WTC11 (cell line): ENCODE measurements at places on chromosomes 5 and 9.

DNA sequence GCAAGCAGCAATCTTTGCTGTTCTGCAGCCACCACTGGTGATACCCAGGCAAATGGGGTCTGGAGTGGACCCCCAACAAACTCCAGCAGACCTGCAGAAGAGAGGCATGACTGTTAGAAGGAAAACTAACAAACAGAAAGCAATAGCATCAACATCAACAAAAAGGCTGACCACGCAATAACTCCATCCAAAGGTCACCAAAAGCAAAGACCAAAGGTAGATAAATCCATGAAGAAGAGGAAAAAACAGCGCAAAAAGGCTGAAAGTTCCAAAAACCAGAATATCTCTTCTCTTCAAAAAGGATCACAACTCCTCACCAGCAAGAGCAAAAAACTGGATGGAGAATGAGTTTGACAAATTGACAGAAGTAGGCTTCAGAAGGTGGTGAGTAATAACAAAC lies 23.4 kb downstream of the FRMD3 start:
- DNase-seq, result no peak

DNA sequence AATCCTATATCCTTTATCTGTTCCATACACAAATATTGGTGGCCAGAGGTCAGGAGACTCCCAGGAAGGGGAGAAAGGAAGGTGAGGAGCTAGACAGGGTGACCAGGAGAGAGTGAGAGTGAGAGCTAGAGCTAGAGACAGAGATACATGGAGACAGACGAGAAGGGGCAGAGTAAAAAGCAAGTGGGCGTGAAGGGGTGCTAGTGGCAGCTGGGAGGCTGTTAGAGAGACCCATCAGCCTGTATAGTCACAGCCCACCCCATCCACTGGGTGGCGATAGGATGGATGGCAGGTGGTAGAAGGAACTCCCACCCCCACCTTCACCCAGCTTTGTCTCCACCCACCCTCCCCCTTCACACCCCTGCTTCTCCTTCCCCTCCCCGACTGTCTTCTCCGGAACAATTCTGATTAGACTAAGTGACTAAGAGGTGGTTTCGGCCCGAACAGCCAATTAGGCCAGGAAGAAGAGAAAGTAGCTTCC lies 32.8 kb downstream of the PCDH1 start:
- peak; percentile 63 for DNase-seq

GRCh38 chr5:21774281-21774680 lies 1078.9 kb downstream of the CDH12 start:
- DNase-seq, result no peak

DNA sequence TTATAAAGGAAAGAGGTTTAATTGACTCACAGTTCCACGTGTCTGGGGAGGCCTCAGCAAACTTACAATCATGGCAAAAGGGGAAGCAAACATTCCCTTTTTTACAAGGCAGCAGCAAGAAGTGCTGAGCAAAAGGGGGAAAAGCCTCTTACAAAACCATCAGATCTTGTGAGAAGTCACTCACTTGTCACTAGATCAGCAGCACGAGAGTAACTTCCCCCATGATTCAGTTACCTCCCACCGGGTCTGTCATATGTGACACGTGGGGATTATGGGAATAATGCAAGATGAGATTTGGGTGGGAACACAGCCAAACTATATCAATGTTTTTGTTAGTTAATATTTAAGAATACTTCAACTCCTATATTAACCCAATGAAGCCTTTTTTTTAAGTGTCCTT lies 275.2 kb upstream of the CDH9 start:
- DNase-seq, result no peak

GRCh38 chr9:132743931-132744479 lies 73.7 kb downstream of the GTF3C4 start:
- DNase-seq, result no peak

DNA sequence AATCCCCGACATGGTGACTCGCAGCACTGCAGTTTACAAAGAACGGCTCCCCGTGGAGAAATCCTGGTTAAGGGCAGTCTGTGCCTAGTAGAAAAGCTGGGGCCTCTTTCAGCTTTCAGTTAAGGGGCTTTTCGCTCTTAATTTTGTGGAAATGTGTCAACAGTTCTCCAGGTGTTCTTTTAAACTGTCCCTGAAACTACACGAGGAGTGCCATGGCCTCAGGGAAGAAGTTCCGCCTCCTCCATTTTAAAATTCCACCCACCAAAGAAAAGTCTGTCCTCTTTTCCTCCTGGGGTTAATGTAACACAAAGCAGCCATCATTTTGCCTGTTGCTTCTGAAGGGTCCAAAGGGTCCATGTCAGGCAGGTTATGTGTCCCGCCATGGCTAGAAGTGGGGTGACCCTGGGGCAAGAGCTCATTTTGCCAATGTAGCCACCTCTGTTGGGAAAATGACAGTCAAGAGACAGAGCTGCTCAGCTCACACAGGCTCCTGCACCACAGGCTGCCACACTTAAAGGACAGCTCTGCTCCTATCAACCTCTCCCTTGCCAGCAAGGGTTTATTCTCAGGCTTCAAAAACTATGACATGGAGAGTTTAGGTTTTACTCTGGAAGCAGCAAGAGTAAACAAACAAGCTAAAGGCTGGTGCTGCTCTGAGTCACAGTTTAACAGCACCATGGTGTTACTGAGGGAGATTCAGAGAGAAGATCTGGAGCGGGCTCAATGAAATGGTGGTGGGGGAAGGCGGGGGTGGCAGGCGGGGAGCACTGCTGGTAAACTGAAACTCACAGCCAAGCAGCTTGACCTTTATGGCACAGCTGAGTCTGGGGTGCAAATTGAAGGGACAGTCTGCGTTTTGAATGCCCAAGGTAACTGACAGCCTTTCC lies 3.2 kb downstream of the WHRN start:
- DNase-seq, result peak; percentile 44

DNA sequence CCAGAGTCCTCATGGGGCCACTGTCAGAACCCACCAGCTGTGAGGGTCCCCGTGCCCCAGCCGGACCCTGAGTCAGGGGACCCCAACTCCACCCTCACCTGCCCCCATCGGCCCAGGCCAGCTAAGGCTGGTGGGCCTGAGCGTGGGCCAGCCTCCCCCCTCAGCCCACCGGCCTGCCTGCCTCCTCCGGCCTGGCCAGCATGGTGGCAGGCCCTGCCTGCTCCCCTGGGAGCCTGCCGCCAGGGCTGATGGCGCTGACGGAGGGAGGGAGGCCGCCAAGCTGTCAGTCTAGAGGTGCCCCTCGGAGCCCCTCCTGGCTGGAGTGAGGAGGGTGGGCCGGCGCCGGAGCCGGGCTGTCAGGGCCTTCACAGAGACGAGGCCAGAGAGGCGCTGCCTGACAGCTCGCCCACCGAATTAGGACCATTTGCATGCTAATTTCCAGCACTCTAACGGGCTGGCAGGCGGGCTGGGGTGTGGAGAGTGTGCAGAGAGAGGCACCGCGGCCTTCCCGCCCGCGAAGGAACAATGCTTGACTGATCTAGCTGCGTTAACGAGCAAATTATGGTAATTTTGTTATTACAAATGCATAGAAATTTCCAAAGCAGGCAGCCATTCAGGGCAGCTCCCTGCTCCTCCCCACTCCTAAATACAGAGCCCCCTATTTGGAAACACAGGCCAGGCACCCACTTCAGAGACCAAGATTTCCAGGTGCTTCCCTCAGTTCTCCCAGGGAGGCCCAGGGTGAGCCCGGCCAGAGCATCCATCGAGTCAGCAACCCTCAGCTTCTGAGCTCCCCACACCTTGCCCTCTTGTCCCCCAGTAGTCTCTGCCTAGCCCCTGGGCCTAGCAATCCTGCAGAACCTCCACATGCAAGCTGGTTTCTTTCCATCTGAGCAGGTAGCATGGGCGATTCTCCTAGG lies 169.3 kb downstream of the PAX5 start:
- peak; percentile 64 for DNase-seq

DNA sequence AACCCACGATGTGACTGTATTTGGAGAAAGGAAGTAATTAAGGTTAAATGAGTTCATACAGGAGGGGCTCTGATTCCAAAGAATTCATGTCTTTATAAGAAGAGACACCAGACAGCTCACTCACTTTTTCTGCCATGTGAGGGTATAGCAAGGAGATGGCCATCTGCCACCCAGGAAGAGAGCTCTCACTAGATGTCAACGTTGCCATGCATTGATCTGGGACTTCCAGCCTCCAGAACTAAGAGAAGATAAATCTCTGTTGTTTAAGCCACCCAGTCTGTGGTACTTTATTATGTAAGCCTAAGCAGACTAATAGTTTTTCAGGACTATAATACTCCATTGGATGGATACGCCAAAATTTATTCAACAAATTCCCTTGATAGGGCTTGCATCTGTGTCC lies 89.8 kb upstream of the RAD23B start:
- DNase-seq, result no peak

- DNase-seq, result no peak
Observed at GRCh38 chr9:8172000-8172399, 372.4 kb upstream of the DMAC1 start.

DNA sequence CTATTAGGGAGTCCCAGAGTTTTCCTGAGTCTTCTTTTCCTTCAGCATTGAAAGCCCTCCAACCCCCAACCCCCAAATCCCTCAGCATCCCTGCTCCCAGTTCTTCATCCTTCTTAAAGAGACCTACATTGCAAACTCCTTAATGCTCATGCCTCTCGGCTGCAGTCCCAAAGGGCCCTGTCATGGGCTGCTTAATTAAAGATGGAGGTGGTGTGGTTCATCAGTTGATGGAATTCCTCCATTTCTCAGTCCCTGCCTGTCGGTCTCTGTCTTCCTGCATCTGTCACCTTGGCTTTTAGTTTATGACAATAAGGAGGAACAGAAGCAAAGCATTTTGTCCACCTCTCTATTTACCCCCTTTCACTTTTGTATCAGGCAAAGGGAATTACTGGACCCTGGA lies 2.0 kb downstream of the FOXI1 start:
- DNase-seq, result no peak

DNA sequence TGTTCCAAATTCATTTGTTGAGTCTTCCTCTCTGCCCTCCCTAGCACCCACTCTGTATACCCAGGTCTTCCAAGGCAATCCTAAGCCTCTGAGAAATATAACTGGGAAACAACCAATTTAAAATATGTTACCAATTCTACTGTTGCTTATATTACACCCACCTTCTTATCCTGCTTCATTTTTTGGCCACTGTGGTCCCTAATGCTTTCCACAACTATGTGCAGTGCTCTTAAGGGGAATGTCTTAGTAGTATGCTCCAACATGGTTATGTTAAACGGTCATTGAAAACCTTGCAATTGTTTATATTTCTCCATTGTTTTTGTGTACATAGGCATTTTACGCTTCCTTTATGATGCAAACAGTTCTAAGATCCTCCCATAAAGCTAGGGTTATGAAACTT lies 273.1 kb upstream of the HAPLN1 start:
- no peak for DNase-seq

DNA sequence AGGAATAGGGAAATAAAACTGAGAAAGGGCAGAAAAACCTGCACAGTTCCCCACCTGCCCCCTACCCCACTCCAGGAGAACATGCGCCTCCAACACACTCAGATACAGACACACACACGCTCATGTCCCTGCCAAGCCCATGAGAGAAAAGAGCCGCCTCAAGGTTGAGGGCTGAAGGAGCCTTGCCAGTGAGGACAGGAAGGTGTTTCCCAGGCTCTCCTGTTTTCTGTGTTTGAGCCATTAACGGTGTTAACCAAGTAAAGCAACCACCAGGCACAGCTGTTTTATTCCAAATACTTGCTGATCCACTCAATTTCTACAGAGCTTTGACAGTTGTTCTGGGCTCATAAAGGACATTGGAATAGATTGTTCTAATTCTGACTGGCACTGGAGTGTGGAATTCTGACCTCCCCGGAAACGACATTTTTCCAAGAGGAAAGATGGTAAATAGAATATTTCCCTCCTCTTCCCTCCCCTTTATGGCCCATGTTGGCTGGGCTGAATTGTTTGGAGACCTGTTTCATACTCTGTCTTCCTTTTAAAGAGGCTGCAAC lies 238.0 kb downstream of the DMAC1 start:
- no peak for DNase-seq

DNA sequence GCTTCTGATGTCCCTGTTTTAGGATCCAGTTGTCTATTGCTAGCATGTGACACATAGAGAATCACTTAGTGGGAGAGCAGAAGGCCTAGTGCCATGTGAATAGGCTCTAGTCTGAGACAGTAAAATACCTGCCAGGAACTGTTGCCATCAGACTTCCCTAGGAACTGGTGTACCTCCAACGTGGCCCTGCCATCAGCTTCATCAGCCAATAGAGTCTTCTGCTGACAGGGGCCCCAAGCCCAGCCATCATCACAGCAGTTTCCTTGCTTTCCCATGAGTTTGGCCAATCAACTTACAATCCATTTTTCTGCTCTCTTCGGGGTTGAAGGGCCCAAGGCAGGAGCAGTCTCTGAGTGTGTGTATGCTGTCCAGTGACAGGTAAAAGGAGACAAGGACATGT lies 128.4 kb upstream of the ADRA1B start:
- DNase-seq, result no peak

DNA sequence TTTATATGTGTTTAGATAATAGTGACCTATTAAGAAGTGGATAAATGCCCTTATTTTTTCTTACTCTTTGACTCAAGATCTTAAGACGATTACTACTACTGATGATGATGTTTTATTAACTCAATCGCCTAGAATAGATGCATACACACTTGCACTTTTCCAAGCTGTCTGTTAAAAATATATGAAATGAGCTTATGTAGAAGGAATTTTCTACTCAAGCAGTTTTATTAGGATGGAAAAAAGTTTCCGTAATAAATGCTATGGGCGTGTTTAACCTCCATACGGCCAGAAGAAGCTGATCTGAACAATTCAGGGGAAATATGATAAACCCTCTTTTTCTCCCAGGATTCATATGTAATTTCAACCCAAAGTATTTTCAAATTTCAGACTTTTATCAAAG lies 455.7 kb upstream of the MPDZ start:
- DNase-seq, result no peak

DNA sequence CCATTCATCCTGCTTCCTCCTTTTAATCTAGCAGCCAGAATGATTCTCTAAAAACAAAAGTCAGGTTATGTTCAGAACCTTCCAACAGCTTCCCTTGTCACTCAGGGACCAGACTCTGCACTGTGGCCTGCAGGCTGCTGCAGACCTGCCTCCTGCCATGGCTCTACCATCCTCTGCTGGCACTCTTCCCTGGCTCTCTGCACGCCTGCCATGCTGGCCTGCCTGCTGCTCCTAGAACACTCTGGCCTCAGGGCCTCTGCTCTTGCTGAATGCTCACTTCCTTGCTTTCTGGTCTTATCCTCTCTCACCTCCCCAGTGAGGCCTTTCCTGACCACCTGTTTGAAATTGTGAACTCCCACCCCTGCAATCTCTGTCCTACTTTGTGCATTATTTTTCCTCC lies 149.4 kb downstream of the CD180 start:
- DNase-seq, result no peak

GRCh38 chr5:9009931-9010651 lies 535.8 kb downstream of the SEMA5A start:
- no peak for DNase-seq

DNA sequence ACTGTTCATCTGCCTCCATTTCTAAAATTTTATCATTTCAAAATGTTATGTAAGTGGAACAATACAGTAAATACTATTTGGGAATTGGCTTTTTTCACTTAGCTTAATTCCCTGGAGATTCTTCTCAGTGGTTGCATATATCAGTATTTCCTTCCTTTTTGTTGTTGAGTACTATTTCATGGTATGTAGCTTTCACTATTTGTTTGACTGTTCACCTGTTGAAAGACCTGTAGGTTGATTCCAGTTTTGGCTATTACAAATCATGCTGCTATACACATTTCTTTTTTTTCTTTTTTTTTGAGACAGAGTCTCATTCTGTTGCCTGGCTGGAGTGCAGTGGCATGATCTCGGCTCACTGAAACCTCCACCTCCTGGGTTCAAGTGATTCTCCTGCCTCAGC lies 33.0 kb upstream of the PWWP2A start:
- DNase-seq, result no peak

GRCh38 chr5:111930449-111930848 lies 173.5 kb upstream of the NREP start:
- DNase-seq, result no peak

- DNase-seq, result no peak
Observed at GRCh38 chr5:147882586-147883313, 4.2 kb downstream of the SCGB3A2 start.
